Fibroblast of mammary gland (primary cell): ENCODE measurements at places on chromosomes 5 and 9.
A peak's percentile ranks its signal among the peaks of the same experiment; 100 is the strongest.

DNA sequence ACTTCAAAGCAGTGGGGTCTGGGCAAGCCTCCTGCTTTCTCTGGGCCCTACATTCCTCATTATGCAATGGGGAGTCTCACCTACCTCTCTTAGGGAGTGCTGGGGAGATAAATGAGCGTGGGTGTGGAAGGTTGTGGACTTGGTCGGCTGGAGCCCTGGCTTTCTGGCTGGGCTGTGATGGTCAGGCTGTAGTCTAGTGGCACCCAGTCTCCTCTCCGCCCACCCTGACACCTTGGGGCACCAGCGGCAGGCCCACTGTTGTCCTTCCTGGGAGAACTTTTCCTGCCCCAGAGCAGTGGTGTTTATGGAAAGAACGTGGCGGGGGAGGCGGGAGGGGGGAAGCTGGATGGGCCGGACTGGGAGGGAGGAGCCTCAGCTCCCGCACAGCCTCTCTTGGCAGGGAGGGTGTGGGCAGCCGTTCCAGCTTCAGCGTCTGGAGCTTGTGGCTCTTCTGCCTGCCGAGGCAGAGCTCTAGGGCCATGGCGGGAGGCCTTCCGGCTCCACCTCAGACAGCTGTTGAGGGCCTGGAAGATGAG, 4.1 kb downstream of the PTGS1 start:
- peak; percentile 74 for DNase-seq

- no peak for DNase-seq
Measured at GRCh38 chr5:141485321-141486055, 658 bp downstream of the PCDHGC4 start.

GRCh38 chr9:87570000-87570908, 72.6 kb downstream of the DAPK1 start:
- no peak for DNase-seq

- no peak for DNase-seq
Measured at GRCh38 chr5:160312134-160312959, at the start of gene CCNJL. Gene CCNJL (minus strand): TSS chr5:160312564. CDS start chr5:160311923, 641 bp downstream.

- DNase-seq, result no peak
Measured at GRCh38 chr9:86042199-86042978, 57.0 kb downstream of the GOLM1 start.

GRCh38 chr9:123169926-123170325, 98.5 kb downstream of the STRBP start:
- DNase-seq, result no peak

- peak; percentile 18 for DNase-seq
Measured at GRCh38 chr5:145830594-145830993, 4.5 kb downstream of the PRELID2 start.

DNA sequence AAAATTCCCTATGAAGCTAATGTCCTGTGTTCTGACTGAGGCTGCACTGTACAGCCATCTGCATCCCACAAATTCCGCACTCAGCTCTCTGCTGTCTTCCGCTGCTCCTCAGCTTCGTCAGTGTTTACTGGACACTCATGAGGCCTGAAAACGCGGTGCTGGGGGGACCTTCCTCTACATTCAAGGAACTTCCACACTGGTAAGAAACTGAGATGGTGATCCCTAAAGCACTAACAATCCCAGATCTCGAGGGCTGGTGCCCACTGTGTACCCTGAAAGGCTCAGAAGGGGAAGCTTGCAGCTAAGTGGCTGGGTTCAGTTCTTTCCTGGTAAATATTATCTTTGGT, 117.9 kb downstream of the NRG2 start:
- DNase-seq, result no peak

- no peak for DNase-seq
Measured at GRCh38 chr5:15354021-15354420, 146.0 kb upstream of the FBXL7 start.

- no peak for DNase-seq
Measured at GRCh38 chr9:523444-523843, 308.8 kb downstream of the DOCK8 start.

- DNase-seq, result no peak
Measured at GRCh38 chr5:173047838-173048105, 8.4 kb upstream of the CREBRF start.

DNA sequence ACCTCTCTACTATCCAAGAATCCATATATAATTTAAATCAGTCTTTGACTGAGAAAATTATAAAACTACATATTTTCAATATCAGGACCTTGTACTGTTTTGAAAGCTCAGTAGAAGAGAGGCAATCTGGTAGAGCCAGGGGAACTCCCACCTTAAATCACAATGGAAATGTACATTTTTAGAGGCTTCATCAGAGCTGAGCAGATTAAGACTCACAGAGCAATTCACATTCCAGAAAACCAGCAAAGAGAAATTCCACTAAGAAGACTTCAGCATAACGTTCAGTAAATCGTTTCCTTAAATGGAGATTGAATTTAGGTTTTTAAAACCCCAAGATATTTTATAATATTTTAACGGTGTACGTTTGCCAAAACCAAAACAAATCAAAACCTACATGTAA, 227.8 kb upstream of the TRPM3 start:
- peak; percentile 44 for DNase-seq

DNA sequence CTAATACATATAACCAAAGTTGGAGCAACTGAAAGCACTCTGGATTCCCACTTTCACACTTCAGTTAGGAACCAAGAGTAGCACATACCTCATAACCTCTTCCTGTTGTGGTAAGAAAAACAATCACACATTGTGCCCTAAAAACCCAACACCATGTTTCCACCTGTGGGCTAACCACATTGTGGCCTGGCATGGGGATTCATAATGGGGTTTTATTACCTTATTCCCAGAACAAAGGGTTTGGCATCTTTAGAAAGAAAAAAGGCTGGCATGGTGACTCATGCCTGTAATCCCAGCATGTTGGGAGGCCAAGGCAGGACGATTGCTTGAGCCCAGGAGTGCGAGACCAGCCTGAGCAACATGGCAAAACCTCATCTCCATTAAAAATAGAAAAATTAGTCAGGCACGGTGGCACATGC, 60.6 kb downstream of the HSD17B3 start:
- DNase-seq, result no peak
